ENCODE measurements at places on chromosomes 11 and 22.

- no peak for DNase-seq
Measured at GRCh38 chr22:42969348-42969975, 45.5 kb downstream of the PACSIN2 start.

DNA sequence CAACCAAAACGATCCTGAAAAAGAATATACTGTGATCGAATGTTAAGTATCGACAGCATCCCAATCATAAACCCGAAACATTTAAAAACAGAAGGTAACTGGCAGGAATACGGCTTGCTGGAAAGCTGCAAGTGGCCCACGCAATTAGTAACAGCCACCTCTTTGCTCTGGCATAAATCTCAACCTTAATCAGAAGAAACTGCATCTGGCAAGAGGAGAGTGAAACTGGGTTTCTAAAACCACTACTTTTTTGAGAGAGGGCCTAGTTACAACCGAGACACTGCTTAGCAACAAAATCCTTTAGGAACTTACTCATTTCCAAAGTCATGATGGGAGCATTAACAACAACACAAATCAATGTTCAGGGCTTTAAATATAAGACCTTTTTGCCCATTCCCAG, 7.9 kb downstream of the NCAPD3 start:
- no peak for DNase-seq

DNA sequence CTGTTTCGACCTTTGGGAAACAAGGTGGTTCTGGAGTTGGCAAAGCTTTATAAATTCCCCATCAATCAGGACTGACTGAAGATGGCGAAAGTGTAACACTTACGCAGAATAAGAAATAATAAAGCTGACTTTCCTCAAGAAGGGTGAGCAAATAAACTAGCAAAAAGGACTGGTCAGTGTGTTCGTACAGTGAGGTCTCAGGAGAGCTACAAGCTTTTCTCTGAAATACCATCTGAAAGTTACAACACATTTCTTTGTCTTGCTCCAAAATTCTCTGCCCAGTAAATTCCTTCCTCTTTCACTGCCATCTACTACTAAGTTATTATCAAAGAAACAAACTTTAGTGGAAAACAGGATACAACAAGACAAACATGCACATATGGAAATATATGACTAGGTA, 13.4 kb downstream of the PITPNB start:
- no peak for DNase-seq

- DNase-seq = no peak
Measured at GRCh38 chr11:78656327-78656726, 81.7 kb upstream of the NARS2 start.

DNA sequence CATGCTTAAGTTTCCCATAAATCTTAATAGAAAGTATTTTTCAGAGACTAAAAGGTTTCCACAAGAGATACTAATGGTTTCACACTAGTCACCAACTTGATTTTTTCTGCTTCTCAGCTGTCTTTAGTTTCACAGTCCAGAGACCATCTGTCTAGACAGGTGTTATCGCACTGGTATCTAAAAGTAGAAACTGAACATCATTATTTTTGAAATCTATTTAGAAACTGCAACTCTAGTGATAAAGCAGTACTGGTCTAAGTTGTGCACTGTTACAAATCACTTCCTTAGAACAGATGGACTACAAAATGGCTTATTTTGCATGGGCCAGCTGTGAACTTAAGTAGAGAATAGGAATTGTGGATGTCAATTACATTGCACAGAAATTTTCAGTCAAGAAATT, 78.0 kb downstream of the CNTN5 start:
- no peak for DNase-seq

- DNase-seq = peak; percentile 49
Measured at GRCh38 chr22:40620464-40621046, 16.0 kb downstream of the MRTFA start.

DNA sequence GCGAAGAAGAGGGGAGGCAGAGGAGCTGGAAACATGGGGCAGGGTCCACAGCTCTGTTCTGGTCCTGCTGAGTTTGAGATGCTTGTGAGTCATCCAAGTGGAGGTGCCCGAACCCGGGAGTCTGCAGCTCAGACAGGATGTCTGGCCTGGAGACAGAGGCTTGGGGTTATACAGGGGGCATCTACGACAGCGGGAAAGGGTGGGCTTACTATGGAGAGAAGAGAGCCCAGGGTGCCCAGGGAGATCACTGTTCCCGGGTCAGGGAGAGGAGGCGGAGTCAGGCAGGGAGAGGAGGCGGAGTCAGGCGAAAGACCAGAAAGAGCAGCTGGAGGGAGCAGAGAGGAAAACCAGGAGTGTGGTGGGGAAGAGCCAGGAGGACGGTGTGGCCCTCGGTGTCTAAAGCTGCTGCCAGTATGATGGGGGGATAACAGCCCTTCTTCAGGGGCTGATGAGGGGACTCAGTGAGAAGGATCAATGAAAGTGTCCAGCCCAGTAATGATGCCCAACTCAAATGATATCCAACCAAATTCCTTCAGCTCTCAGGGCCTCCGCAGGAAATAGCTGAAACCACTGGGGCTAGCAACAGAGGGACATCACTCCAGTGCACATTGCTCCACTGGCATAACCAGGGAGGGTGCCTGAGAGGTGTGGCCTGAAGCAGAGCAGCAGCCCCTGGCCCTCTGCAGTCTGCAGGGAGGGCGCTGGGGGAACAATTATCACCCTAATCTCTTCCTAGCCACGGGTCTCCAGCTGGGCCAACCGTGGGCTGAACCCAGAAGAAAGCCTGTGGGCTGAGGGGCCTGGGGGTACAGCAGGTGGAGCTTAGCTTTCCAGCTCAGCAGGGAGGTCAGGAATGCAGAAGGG, 2.6 kb upstream of the LTBP3 start:
- no peak for DNase-seq

GRCh38 chr22:25775531-25775930, 33.5 kb downstream of the MYO18B start:
- no peak for DNase-seq

DNA sequence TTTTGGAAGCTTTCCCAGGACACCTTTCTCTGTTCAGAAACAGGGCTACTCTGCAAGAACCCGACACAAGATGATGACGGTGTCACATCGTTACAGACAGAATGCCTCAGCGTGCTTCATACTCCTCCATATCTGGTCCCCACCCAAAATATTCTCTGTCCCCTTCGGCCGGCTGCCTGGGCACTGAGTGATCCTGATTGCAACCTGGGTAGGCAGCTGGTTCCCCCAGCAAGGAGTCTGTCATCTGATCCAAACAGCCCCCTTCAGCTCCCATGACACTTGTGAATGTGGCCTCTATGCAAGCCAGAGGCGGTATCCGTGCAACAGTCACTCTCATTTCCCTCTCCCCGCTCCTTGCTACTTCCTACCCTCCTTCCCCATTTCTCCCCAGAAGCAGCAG, 431.7 kb upstream of the B3GAT1 start:
- DNase-seq = no peak

DNA sequence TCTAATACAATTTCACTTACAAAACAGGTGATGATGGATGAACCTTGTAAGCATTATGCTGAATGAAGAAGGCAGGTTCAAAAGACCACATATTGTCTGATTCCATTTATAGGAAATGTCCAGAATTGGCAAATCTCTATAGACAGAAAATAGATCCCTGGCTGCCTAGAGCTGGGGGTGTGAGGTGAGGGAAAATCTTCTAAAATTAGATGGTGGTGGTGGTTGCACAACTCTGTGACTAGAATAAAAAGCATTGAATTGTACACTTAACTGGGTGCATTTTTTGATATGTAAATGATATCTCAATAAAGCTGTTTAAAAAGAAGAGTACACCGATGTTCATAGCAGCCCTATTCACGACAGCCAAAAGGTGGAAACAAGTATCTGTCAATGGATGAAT, 16.7 kb upstream of the CRY2 start:
- DNase-seq = no peak

DNA sequence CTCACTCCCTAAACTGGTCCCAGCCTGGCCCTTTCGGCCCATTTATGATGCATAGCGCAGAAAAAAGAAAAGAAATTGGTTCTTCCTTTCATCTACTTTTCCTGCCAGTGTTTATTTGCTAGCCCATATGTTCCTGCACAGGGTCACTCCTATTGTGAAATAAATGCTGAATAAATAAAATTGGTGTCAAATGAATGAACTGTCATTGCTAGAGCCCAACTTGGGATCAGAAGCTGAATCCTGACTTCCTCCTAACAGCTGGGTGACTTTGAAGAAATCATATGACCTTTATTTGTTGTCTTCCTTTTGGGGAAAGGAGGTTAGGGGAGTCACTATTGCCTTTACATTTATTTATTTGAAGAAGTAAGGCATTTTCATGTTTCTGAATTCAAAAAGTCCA, 92.0 kb downstream of the PRR5L start:
- no peak for DNase-seq

DNA sequence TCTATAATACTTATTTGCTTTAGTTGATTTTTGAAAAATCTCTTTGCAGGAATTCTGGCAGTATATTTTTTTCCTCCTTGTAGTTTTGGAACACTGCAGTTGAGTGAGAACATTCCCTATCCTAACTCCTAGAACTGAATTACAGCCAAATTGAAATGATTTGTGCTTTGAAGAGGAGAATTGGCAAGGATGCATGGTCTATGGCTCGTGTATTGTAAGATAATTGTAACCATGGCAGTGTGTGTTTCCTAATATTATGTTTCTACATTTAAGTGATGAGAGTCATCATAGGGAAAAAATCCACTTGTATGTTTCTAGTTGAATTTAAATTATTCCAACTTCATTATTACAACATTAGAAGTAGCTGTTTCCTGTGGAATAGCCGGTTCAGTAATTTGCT, 80.9 kb upstream of the MYO18B start:
- no peak for DNase-seq

GRCh38 chr11:74341921-74342320, 30.5 kb upstream of the P4HA3 start:
- DNase-seq = no peak

DNA sequence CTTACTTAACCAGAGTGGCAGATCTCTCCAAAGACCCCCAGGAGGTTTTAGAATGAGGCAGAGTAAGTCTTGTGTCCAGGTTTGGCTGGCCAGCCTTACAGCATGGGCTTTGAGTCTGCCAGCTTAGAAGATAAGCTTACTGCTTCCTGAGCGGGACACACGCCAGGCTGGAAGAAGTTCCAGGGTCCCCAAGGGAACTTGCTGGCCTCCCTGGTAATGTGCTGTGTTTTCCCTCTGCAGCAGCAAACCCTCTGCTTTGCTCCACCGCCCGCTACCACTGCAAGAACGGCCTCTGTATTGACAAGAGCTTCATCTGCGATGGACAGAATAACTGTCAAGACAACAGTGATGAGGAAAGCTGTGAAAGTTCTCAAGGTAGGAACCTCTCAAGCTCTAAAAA, 154.2 kb downstream of the LDLRAD3 start:
- no peak for DNase-seq

DNA sequence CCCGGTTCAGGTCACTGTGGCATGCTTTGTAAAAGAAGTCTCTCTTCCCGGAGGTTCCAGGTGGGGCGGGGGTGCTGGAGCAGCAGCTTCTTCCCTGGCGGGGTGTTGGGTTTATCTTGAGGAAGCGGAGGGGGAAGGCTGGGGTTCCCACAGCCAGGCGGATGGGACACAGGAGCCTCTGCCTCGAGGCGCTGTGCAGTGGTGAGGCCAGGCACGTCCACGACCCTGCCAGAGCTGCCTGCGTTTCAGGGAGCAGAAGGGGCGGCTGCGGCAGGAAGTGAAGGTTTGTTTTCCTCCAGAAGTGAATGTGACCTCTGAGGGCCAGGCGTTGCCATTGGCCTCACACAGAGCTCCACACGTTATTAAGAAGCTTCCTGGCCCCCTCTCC, 20.1 kb upstream of the ADORA2A start:
- DNase-seq = no peak

GRCh38 chr22:46102752-46103151, 47.6 kb upstream of the PPARA start:
- DNase-seq = no peak

DNA sequence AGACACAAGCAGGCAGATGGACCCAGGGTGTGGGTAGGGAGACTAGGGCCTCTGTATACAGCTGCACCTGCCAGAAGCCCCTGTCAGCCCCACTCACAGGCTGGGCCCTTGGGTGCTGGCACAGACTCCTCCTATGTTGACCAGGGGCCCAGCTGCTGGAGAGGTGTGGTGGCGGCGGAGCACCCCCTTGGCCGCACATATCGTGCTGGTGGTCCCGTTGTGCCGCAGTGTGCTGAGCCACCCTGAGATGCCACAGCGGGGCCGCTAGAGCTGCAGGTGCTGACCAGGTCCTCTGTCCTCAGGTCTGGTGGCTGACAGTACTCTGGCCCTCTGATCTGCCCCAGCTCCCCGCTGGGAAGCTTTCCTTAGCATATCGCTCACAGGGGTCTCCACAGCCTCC, 30.2 kb upstream of the B3GAT1 start:
- no peak for DNase-seq

DNA sequence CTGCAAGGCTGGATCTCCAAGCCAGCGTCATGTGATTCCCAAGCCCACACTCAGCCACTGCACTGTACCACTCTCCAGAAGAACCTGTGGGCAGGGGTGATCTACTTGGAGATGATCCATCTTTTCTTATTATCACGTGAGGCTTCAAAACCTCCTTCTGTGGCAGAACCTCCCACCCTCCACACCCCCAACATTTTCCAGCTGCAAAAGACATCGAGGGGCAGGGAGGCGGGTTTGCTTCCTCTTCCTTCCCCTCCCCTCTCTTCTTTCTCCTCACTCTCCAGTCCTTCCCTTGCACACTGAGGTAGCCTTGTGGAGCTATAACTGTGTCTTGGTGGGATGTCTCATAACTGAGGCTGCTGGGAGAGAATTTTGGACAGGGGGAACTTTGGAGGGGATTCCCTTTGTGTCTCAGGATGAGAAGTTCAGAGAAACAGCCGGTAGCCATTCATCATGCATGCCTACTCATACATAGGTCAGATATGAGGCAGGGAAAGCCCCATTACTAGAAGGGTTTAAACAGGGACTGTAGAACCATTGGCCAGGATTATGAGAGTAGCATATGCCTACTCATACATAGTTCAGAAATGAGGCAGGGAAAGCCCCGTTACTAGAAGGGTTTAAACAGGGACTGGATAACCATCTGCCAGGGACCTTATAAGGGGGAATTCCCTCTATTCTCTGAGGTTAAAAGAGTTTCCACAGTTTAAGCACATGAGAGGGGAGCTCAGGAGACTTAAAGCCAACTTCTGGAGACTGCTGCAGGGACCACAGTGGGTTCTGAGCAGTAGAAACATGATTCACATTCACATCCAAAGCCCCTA, 420.7 kb upstream of the CADM1 start:
- DNase-seq = peak; percentile 14

DNA sequence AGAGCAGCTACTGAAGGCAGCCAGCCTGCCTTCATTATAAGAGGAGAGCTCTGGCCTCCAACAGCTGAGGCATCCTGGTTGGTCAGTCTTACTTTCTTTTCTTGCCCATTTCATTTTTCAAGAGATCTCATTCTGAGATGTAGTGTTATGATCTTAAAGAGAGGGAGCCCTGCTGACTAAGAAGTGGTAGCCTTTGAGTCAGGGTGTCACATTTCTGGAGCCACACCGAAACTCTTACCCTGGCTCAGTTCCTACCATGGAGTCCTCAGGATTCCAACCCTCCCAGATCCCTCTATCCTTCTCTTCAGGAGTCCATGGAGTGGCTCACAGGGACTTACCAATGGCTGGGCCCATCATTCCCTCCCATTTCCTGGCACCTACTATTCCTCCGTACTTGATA, 386.1 kb upstream of the LARGE1 start:
- DNase-seq = no peak

- DNase-seq = no peak
Measured at GRCh38 chr22:28791841-28792490, 8.4 kb downstream of the XBP1 start.
